Foreskin keratinocyte (primary cell): ENCODE measurements at places on chromosomes 1 and 21. TPM values are rescaled to one million over a fixed set of nuclear protein-coding genes. Genes with fewer than 3 reads are reported as not detected.

GRCh38 chr1:160376525-160377131 is 9.8 kb downstream of the NHLH1 start:
- DNase-seq: no peak

GRCh38 chr1:16375521-16376340 is 8.7 kb downstream of the SZRD1 start:
- no peak for DNase-seq

DNA sequence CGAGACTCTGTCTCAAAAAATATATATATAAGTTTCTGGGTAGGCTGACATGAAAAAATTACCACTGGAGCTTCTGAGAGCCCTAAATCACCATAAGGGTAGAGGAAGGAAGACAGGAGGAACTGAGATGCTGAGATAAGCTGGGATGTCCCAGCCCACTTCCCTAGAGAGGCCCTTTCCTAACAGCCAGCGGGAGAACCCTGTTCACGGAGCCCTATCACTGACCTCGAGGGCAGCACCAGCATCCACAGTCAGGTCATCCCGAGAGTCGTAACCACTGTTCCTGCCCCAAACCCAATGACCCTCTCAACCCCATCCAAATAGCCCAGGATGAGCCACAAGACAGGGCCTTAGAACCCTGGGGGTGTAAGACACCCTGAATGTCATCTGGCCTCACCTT is 77.5 kb downstream of the CD34 start:
- DNase-seq: no peak

DNA sequence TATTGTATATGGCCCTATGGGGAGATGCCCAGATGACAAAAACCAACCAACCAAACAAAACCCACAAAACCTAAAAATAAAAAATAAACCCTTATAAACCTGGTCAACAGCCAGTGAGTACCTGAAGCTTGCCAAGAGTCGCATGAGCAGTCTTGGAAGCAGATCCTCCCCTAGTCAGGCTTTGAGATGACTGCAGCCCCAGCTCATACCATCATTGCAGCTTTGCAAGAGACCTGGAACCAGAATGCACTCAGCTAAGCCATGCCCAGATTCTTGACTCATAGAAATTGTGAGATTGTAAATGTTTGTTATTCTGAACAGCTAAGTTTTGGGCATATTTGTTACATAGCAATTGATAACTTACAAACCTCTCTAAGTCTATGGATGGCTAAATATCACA is 326.8 kb downstream of the HLX start:
- DNase-seq: no peak

MYBPH gene
- total RNA-seq: not detected in 2 replicates

EVI5 gene
- total RNA-seq: 31.5 and 38.5 TPM in 2 replicates
